ENCODE measurements at places on chromosomes 3 and 15. TPM values are rescaled to one million over a fixed set of nuclear protein-coding genes. Genes with fewer than 3 reads are reported as not detected.

Gene UBP1
- 59.6 TPM for polyA plus RNA-seq

Gene LRRC2
- polyA plus RNA-seq, result not detected

Gene LSG1
- 25.6 TPM for polyA plus RNA-seq

Gene WWTR1
- 0.60 TPM for polyA plus RNA-seq

Gene OIP5
- 0.92 TPM for polyA plus RNA-seq

Gene ROBO2
- 55.5 TPM for polyA plus RNA-seq

Gene TP63
- polyA plus RNA-seq, result not detected

Gene IGF2BP2
- polyA plus RNA-seq, result 46.6 TPM
